ENCODE measurements at places on chromosomes 12 and 14.
A peak's percentile ranks its signal among the peaks of the same experiment; 100 is the strongest.

DNA sequence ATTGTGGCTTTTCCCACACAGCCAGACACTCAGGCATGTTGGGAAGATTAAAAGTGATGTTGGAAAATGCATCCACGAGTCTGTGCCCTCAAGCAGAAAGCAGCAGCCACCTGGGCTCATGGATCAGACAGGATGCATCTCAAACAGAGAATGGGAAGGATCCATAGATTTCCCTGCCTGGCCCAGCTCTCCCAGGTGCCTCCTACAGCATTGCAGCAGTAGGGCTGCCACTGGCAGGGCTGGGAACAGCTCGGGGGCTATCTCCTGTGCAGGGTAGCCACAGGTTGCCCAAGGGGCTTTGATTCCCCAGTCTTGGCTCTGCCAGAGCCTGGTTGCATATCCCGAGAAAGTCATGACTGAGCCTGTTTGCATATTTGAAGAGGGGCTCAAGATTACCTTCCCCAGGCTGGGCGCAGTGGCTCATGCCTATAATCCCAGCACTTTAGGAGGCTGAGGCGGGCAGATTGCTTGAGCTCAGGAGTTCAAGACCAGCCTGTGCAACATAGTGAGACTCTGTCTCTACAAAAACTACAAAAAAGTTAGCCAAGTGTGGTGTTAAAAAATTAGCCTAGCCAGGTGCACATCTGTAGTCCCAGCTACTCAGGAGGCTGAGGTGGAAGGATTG lies 19.5 kb downstream of the C14orf132 start:
- DNase-seq, result no peak

GRCh38 chr14:52790756-52791222 lies 618 bp downstream of the GNPNAT1 start:
- no peak for DNase-seq

DNA sequence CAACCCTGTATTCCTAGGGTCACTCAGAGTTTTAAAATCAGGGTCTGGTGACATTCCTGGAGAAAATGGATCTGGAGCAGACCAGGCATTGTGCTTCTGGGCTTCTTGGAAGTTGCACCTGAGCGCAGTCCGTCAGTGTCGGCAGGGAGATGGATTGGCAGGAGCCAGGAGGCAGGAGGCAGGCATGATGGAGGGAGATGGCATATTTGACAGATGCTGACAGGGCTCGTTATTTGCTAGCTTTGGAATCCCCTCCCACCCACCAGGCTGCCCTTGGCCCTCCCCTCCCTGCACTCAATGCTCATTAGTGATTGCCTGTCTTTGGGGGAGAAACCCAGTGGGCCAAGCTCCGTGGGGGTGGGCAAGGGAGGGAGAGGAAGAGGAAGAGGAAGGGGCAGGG lies 4.7 kb downstream of the CISTR start:
- DNase-seq, result no peak

DNA sequence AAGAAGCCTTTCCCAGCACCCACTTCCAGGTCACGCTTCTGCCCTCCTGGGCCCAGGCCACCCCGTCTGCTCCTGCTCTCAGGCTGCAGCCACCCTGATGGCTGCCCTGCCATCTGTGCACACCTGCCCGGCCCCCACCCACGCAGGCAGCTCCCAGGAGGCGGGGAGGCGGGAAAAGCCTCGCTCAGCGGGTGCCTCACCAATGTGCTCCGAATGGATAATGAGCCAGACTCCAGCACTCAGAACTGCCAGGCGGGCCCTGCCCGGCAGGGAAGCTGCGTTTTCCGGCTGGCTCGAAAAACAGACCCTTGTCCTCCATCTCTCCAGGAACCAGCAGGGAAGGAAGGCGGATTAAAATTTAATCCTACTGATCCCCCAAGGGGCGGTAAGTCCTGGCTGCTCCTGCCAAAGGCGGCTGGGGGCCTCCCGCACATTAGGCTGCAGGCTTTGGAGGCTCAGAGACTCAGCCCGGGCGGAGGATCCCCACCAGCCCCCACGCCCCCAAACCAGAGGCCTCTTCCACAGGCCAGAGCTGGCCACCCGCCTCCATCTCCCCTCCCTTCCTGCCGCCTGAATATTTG lies 104.0 kb downstream of the NCOR2 start:
- DNase-seq, result peak; percentile 57

DNA sequence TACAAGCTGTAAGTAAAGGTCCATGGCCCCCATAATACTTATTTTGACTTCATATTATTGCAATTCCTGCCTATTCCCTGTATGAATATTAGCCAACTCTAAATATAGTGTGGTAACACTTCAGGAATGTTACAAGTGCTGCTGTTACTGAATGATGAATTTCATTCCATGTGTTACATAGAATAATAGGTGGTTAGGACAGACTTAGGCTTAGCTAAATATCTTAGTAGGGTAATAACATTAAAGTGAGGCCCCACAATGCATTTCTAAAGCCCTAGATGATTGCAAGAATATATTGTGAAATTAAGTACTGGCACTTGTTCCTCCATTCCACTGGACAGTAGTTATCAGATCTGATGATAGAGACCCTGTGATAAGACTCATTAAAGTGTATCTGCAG lies 182.7 kb downstream of the PCNX1 start:
- DNase-seq, result no peak

- DNase-seq, result no peak
Observed at GRCh38 chr12:86134561-86134960, 121.6 kb downstream of the MGAT4C start.

DNA sequence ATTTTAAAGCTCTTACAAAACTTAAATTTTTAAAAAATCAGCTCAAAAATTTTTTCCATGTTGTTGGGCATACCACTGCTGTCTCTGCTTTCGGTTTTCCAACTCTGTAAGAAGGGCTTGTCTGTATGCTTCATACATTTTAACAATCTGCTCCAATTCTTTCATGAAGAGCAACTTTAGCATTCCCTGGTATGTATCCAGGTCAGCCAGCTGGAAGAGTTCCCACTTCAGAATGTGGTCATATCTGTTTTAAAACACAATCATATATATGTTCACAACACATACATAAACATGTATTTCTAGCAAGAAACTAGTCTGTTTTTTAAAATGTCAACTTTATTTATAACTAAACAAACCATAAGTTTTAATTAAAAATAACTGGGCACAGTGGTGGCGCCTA lies 33.0 kb downstream of the SAV1 start:
- DNase-seq, result no peak

DNA sequence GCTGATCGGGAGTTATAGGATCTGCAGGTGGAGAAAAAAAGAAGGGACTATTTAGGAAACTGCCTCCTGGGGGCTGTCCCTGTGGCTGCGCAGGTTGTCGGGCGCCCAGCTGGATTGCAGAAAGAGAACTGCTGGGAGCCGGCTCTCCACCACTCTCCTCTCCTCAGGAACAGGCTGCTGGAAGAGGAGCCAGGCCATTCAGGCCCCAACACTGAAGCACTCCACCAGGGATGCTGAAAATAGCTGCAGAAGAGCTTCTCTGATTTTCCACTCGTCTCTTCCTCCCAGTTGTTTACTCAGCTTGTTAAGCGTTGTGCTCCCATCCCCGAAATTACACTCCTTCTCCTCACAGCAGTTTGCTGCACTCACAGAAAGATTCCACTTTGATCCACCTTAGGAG lies 347.3 kb downstream of the GLT1D1 start:
- DNase-seq, result peak; percentile 55

DNA sequence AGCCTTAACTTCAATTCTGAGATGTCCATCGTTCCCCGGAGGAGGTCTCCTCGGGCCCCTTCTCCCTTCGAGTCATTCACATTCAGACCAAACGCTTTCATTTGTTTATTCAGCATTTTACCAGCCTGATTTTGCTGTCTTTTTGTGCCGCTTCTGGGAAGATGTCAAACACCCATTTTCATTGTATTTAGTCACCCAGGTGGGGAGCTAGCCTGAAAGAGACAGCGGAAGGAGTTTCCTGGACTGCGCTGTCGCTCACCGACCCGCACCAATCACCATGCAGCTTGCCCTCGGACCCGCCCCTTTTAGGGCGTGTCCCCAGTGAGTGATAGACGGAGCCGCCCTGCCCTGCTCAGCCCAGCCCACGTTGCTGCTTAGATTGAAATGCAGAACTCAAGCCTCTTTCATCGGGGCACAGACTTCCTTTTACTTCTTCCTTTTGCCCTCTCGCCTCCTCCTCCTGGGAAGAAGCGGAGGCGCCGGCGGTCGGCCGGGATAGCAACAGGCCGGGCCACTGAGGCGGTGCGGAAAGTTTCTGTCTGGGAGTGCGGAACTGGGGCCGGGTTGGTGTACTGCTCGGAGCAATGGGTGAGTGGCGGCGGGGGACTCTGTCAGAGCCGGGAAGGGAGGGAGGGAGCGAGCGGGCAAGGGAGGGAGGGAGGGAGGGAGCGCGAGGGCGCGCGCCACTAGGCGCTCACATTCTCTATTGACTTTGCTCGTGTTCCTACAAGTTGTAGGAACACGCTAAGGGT lies at the start of gene PAX9:
PAX9 (plus strand) TSS at position 355 of the 752 bp plus-strand sequence; CDS start at position 585, 230 bp downstream.
- DNase-seq, result peak; percentile 90

DNA sequence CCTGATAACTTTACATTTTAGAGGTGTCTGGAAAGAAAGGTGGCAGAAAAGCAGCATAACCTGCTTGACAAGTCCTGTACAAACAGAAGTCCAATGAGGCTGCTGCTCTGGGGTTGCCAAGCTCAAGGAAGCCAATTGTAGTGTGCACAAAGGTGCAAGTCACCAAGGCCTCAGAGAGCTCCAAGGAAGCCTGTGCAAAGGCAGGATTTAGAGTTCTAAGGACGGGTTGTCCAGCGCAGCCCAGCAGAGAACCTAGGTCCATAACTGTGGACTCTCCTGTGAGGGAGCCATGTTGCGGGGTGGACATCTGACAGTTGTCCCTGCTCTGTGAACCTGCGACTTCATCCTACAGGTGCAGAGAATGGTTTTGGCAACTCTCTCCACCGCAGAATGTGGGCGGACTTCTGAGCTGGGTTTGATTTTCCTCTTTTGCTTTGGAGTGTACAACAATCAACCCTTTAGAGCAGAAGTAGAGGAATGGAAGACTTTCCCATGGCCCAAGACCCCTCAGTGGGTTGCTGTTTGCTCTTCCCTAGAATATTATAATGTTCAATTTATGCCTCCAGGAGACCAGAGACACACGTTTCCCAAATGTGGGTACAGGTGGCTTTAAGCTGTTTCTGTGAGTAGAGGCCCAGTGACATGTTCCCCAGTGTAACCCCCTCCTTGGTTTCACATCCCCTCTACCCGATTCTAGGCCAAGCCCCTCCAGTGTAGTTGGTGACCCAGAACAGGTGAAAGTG lies 81.0 kb downstream of the ETV6 start:
- DNase-seq, result peak; percentile 87

- DNase-seq, result no peak
Observed at GRCh38 chr14:35161231-35161630, 38.9 kb downstream of the PRORP start.

- no peak for DNase-seq
Observed at GRCh38 chr14:63644741-63645140, 3.1 kb upstream of the WDR89 start.

GRCh38 chr14:93903342-93904184 lies 23.6 kb upstream of the FAM181A start:
- no peak for DNase-seq

DNA sequence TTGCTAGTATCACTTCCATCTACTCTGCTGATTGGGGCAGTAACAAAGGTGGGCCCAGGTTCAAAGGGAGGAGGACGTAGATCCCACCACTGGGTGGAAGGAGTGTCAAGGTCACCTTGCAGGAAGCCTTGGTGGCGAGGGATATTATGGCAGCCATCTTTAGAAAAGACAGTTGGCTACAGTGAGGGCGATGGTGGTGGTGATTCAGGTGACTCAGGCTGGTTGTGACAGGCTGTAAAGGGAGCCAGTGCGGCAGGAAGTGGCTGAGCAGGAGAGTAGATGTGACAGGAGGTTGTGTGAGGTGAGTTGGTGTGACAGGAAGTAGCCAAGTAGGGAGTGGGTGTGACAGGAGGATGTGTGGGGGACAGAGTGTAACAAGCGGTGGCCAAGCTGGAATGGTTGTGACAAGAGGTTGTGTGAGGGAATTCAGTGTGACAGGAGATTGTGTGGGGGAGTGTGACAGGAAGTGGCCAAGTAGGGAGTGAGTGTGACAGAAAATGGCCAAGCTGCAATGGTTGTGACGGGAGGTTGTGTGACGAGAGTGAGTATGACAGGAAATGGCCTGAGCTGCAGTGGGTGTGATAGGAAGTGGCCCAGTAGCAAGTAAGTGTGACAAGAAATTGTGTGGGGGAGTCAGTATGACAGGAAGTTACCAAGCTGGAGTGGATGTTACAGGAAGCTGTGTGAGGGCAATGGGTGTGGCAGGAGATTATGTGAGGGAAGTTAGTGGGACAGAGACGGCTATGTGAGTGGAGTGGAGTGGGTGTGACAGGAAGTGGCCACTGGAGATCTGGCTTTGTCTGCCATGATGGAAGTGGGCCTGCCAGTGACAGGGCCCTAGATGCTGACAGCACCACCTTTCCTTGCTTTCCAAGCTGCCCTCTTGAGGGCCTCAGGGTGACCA lies 136.5 kb upstream of the MYL2 start:
- no peak for DNase-seq

DNA sequence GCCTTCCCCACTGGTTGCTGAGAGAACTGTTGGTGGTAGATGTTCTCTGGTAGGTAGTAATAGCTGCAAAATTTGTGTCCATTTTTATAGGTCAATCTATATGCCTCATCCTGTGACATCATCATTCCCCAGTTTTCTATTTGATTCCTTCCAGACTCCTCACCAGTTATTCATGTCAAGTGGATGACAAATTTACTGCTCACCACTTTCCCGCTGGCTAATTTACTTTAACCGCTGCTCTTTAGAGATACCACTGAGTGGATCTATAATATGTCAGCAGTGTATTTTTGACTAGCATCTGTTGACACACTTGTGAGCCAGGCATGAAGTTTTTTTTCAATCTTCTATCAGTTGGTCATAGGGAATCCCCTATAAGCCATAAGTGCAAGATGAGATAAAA lies 24.6 kb downstream of the GPR65 start:
- DNase-seq, result no peak

- peak; percentile 1 for DNase-seq
Observed at GRCh38 chr14:106556665-106557289, 1030.4 kb downstream of the TMEM121 start.

DNA sequence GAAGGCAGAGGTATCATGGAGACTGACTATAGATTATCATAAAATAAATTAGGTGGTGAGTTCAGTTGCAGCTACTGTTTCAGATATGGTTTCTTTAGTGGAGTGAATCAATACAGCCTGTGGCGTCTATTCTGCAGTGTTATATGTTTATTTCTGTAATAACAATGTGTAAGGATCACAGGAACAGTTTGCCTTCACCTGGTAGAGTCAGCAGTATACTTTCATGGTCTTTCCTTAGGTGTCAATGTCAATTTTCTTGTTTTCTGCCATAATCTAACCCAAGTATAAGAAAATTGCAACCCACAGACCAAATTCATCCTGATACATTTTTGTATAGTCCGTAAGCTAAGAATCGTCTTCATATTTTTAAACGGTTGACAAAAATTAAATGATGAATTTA lies 140.4 kb upstream of the ATF7IP start:
- DNase-seq, result no peak

- DNase-seq, result no peak
Observed at GRCh38 chr12:11774821-11775220, 125.3 kb downstream of the ETV6 start.

GRCh38 chr12:111093428-111094142 lies 173.2 kb upstream of the MYL2 start:
- DNase-seq, result no peak

- DNase-seq, result no peak
Observed at GRCh38 chr12:65929641-65930040, 105.4 kb downstream of the HMGA2 start.

GRCh38 chr12:122836027-122836921 lies 1.0 kb downstream of the HIP1R start:
- DNase-seq, result peak; percentile 40

Data from DMS153 (cell line).